Posterior vena cava (tissue), 2 donors: ENCODE measurements at places on chromosomes 5 and 9. TPM values are rescaled to one million over a fixed set of nuclear protein-coding genes. Genes with fewer than 3 reads are reported as not detected.

Gene ADAMTS19
- not detected for total RNA-seq

Gene COQ4
- 16.0 TPM for total RNA-seq

Gene NR6A1
- total RNA-seq, result 0.76 TPM

Gene FOXD4L3
- not detected for total RNA-seq

Gene RNF208
- 2.3 TPM for total RNA-seq
